ELR (cell line): ENCODE measurements at places on chromosomes 3 and 15.

DNA sequence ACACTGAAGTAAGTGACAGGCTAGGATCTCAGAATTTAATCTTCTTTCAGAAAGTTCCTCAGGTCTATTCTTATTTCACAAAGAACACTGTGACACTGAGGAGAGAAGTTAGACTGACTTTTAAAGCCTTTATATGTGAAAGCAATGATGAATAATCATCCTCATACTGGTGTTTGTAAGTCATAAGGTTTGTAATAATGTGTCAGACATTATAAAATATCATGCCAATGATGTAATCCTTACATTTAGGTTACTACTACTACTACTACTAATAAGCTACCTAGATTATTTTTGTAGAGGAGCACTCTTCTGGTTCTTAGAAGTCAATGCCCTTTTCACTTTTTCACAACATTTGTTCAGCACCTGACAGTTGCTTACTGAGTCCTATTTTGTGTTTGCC lies 33.4 kb downstream of the FANCD2OS start:
- DNase-seq = peak; percentile 36

GRCh38 chr3:72632129-72632528 lies 216.1 kb downstream of the SHQ1 start:
- peak; percentile 49 for DNase-seq

DNA sequence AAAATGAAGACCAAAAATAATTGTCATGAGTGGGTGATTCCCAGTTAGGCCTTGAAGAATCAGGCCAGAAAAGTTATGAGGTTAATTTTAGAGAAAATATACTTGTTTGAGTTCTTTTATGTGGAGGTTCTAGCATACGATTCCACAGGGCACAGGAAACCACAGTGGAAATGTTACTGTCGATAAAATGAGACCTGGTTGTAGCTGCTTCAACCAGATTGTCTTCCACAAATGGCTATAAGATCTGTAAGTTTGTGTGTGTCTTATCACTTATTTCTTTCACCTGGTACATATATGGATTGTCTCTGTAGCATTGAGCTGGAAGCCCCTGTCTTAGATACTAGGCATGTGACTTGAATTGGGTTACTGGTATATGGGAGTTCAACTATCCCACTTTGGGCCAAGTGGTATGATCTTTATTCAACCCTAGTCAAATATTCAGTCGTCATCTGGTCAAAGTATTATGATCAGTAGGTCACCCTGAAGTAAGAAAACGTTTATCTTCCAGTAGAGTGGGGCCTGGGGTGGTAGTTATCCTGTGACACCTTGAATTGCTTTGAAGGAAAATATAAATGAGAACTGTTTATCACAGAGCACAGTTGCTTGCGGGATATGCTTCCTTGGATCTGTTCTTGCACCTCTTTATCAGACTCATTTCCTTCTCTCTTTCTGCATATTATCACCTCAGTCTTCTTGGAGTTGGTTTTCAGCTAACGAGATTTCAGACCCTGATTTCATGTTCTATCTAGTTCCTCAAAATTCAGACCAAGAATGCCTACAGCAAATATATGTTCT lies 21.5 kb upstream of the ZNF609 start:
- DNase-seq = no peak

DNA sequence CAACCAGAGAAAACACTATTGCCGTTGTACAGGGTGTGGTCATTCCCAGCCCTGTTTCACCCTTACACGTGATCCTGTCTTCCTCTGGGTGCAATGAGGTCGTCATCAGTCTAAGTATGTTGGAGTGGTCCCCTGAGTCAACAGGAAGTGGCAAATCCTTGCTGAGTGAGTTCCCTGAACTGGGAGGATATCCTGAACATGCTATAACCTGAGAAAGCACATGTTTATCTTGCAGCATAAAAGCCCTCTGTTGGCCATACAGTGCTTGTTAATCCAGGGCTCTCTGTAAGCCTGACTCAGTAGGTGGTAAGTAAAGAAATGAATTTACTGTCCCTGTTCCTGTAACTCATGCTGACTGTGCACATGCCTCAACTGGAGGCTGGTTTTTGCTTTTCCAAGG lies 477.8 kb upstream of the RGMA start:
- no peak for DNase-seq

GRCh38 chr3:40458473-40458872 lies 1.3 kb downstream of the RPL14 start:
- no peak for DNase-seq

- DNase-seq = peak; percentile 73
Observed at GRCh38 chr3:10511809-10512494, 6.6 kb upstream of the ATP2B2 start.
